Effector memory CD8-positive, alpha-beta T cell (primary cell): ENCODE measurements at places on chromosomes 5 and 9.

GRCh38 chr9:78791779-78792178 lies 494.9 kb downstream of the PSAT1 start:
- no peaks in the 10 kb centered on the region for H3K4me1 ChIP-seq
- DNase-seq, result no peak
- H3K27me3 ChIP-seq, result no peaks in the 10 kb centered on the region
- H3K4me3 ChIP-seq, result no peak overlapping the region

DNA sequence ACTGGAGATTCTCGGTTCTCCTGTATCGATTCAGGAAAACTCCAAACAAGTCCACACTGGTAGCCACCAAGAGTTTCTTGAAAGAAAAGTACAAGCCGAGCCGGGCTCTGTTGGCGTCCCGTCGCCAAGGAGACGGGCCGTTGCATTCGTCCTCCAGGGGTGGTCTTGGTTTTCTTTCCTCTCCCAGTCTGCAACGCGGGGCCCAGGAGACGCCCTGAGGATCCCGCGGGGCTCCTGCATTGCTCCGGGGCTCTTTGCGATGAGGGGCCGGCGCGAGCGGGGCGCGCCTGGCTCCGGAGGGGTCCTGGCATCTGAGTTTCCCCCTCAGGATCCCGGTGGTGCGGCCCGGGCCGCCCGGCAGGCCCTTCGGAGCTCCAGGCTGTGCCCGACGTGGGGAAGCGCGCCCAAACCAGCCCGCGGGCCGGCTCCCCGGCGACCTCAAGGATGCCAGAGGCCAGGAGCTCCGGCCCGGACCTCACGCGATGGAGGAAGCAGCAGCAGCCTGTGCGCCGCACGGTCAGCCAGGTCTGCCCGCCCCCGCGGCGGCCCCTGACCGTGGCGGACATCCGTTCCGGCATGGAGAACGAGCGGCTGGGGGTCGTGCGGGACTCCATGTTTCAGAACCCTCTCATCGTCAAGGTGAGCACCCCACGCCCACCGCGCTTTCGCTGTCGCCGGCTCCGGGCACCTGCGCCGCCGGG lies at the start of gene CFAP77:
CFAP77 (plus strand) TSS at position 384 of the 701 bp plus-strand sequence; CDS start at position 445, 61 bp downstream.
- H3K27ac ChIP-seq, result no peak within 1 kb of the TSS
- DNase-seq, result no peak
- peak within 1 kb of the TSS; percentile 72 for H3K4me3 ChIP-seq
- peaks cover 36% of the 10 kb centered on the region for H3K4me1 ChIP-seq

GRCh38 chr5:37709020-37709419 lies 130.8 kb downstream of the GDNF start:
- no peaks in the 10 kb centered on the region for H3K27me3 ChIP-seq
- H3K4me1 ChIP-seq, result no peaks in the 10 kb centered on the region
- H3K27ac ChIP-seq, result no peak overlapping the region

DNA sequence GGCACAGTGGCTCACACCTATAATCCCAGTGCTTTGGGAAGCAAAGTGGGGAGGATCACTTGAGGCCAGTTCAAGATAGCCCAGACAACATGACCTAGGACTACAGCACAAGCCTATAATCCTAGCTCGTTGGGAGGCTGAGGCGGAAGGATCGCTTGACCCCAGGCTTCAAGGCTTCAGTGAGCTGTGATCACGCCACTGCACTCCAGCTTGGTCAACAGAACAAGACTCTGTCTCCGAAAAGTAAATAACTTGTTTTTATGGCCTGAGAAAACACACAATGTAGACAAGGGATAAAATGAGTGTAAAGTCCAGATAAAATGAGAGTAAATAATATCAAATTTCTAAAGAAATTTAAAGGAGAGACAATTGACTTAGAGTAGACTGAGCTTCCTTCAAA lies 26.3 kb downstream of the SHLD3 start:
- DNase-seq, result no peak
- H3K27ac ChIP-seq, result no peak overlapping the region
- H3K4me1 ChIP-seq, result no peaks in the 10 kb centered on the region
- H3K27me3 ChIP-seq, result no peaks in the 10 kb centered on the region
- no peak overlapping the region for H3K4me3 ChIP-seq
- peaks cover 39% of the 10 kb centered on the region for H3K36me3 ChIP-seq

DNA sequence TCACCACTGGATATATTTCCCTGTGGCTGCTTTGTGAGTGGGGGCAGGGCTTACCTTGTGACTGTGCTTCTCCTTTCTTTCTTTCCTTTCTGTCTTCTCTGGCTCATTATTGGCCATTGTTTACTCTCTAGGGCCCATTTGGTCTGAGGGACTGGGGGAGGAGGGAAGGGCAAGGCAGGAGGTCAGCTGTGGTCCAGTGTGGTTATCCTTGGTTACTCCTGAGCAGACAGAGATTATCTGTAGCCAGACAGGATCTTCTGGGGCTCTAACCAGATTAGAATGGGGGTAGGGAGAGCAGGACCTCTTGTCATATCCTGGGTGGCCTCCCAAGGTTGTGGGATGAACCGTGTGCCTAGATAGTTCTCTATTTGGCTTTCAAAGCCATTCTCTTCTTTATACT lies 71.2 kb downstream of the ANKRD55 start:
- H3K4me1 ChIP-seq, result peaks cover 9% of the 10 kb centered on the region
- H3K36me3 ChIP-seq, result no peaks in the 10 kb centered on the region
- DNase-seq, result no peak
- H3K27ac ChIP-seq, result no peak overlapping the region

- H3K27ac ChIP-seq, result peak overlapping the region; percentile 83
- no peak for DNase-seq
- no peaks in the 10 kb centered on the region for H3K27me3 ChIP-seq
- peaks cover 71% of the 10 kb centered on the region for H3K36me3 ChIP-seq
Measured at GRCh38 chr5:32261198-32261597, 51.5 kb downstream of the MTMR12 start.

- H3K4me1 ChIP-seq, result no peaks in the 10 kb centered on the region
- no peak for DNase-seq
- H3K4me3 ChIP-seq, result peak overlapping the region; percentile 29
Measured at GRCh38 chr5:124651663-124652513, 94.6 kb downstream of the ZNF608 start.
